ENCODE measurements at places on chromosomes 5 and 9.
A peak's percentile ranks its signal among the peaks of the same experiment; 100 is the strongest.

DNA sequence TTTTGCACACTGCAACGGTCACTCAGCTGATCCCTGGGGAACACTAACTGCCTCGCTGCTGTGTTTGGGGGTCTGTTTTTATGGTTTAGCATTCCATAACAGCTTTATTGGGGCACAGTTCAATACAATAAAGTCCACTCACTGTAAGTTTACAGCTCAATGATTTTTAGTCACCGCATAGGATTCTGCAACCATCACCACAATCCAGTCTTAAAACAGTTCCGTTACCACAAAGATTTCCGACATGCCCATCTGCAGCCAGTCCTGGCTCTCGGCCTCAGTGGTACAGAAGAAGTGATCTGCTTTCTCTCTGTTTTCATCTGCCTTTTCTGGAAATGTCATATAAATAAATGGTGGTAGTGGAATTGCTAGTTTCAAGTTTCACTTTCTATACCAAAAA is 23.6 kb downstream of the OR2V2 start:
- peaks cover 2% of the 10 kb centered on the region for H3K27me3 ChIP-seq
- no peak for DNase-seq
- H3K36me3 ChIP-seq, result no peaks in the 10 kb centered on the region
- no peak overlapping the region for H3K27ac ChIP-seq

DNA sequence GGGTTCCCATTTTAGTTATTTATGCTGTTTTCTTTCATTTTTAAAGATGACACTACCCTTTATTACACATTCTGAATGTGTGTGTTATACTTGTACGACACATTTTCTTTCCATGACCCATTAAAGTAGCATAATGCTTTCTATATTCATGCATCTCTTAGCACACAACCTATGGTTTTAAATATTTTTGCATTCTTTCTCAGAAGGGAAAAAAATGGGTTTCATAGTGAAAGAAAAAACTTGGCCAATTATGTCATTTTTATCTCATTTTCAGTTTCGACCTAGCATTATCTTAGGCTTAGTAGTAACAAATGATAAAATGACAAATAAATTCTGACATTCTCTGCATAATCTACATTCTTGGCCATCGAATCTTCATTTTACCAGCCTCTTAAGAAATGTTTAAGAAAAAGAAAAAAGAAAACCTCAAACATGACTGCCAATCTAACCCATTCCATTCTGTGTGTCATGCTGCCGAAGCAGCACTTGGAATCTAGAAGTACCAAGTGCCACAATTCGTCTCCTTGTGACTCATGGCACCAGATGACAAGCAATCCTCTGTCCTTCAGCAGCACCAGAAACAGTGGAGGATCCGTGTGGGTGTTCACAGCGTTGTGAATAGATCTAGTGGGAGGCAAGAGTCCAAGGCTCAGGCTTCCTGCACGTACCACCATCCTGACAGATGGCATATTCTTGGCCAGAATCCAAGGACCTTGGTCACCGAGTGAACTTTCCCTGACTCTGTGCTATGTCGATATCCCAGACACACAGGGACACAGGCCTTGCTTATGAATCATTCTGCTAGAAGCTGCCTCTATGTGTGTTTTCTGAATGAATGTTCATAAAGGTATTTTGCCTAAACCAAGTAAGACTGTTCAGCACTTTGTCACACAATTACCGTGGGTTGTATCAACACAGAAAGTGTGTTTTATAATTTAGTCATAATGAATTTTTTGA is 502.7 kb downstream of the NR2F1-AS1 start:
- no peak overlapping the region for H3K4me3 ChIP-seq
- H3K27ac ChIP-seq, result no peak overlapping the region
- no peaks in the 10 kb centered on the region for H3K36me3 ChIP-seq
- H3K27me3 ChIP-seq, result no peaks in the 10 kb centered on the region

DNA sequence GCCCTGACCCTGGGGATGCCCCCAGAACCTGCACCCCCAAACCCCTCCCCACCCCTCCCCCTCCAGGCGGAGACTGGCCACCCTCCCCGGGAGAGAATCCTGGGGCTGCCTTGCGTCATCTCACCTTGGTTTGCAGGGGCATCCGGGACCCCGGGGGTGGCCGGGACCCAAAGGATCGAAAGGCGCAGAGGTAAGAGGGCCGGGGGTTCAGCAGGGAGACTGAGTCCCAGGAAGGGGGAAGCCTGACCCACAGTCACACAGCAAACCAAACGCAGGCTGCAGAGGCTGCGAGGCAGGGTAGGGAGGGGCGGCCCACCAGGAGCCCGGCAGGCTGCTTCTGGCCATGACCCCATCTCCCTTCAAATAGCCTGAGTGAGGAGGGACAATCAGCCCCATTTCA is 33.8 kb upstream of the ORM1 start:
- H3K36me3 ChIP-seq, result peaks cover 20% of the 10 kb centered on the region
- peaks cover 2% of the 10 kb centered on the region for H3K4me1 ChIP-seq
- H3K27ac ChIP-seq, result no peak overlapping the region
- H3K27me3 ChIP-seq, result no peaks in the 10 kb centered on the region
- no peak for DNase-seq

DNA sequence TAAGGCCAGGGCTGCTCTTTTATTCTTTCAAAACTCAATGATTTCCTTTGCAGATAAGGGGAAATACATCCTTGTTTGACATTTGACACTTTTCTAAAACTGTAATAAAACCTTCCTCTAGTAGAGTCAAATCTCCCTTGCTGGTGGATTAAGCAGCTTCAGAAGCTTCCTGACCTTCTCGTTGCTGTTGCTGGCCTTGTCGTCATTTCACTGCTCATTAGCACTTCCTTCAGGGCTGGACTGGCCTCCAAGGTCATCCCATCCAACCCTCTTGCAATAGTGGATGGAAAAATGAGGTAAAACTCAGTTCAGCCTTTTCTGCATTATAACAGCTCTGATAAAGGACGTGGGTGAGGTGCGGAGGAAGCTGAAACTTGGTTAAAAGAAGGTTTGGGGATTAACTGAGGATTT is 1.1 kb upstream of the ADAMTSL1 start:
- H3K27me3 ChIP-seq, result peaks cover 3% of the 10 kb centered on the region
- no peaks in the 10 kb centered on the region for H3K36me3 ChIP-seq
- peak overlapping the region; percentile 7 for H3K27ac ChIP-seq

GRCh38 chr9:4299005-4299795 is 668 bp downstream of the GLIS3 start:
- peak; percentile 54 for DNase-seq
- peak overlapping the region; percentile 93 for H3K4me3 ChIP-seq
- no peaks in the 10 kb centered on the region for H3K36me3 ChIP-seq
- H3K27me3 ChIP-seq, result no peaks in the 10 kb centered on the region

DNA sequence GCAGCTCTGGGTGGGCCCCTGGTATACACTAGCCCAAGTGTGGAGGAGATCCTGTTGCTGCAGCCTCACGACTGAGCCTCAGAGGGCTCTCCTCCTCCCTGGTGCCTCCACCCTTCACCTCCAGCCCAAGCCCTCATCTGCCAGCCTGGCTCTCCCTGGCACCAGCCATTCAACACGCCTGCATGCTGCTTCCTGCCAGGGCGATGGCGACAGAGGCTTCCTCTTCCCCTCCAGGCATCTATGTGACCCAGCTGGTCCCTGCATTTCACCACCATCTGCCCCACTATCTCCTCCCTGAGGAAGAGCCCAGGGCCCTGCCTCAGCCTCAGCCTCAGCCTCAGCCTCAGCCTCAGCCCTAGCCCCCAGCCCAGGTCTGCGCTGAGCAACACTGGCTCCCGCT is 54.8 kb upstream of the ANGPTL2 start:
- H3K4me3 ChIP-seq, result no peak overlapping the region
- H3K27me3 ChIP-seq, result no peaks in the 10 kb centered on the region
- DNase-seq, result no peak
- no peak overlapping the region for H3K27ac ChIP-seq

DNA sequence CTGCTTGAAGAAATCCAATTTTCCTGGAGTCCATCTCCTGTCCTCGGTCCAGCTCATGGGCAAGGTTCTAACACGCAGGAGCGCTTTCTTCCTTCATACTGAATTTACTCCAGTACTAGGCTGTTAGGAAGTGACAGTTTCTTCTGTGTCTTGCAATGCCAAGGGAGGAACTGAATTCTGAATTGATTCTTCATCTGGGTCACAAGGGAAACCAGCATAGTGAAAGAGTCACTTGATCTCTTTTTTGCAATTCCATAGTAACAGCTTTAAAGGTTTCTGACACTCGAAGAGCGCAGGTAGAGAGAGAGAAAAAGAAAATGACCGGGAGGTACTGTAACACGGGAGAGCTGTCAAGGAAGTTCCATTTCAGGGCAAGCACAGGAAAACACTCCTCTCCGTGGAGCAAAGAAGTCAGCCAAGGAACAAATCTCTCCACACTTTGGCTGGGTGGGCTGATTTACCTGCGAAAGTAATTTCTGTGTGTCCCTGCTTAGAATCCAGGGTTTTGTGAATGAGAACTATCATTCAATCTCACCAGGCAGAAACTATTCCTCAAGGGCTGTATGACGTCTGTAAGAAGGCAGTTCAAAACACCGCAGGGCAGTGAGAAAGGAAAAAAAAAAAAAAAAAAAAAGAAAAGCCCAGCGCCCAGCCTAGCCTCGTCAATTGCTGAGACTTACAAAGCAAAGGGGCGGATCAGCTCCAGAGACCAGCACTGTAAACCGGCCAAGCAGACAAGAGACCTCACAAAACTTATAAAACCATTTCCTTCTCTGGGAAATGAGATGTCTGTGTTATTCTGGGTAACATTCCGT is 617.8 kb downstream of the PDE4D start:
- no peaks in the 10 kb centered on the region for H3K36me3 ChIP-seq
- no peaks in the 10 kb centered on the region for H3K27me3 ChIP-seq
- H3K4me3 ChIP-seq, result peak overlapping the region; percentile 50
- DNase-seq, result peak; percentile 37
- H3K27ac ChIP-seq, result no peak overlapping the region
- peaks cover 4% of the 10 kb centered on the region for H3K4me1 ChIP-seq

GRCh38 chr5:156934450-156935211 is 28.4 kb downstream of the TIMD4 start:
- H3K36me3 ChIP-seq, result no peaks in the 10 kb centered on the region
- no peak overlapping the region for H3K27ac ChIP-seq
- H3K4me3 ChIP-seq, result no peak overlapping the region
- DNase-seq, result no peak

DNA sequence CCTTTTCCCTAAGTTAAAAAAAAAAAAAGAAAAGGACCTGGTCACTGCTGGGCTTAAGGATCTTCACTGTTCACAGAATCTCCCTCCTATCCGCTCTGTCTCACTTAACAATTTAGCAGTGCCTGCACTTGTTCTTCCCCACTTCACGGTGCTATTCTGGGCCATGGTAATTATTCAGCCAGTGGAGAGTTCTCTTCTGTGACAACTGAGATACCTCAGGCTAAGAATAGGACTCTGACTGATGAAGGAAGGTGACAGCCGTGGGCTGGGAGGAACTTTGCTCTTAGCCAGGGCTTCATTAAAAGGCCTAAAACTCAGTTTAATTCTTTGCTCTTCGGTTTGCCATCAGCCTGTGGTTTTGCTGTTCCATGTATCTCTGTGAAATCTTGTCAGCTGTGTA is 51.9 kb upstream of the ENTREP1 start:
- H3K27ac ChIP-seq, result no peak overlapping the region
- H3K27me3 ChIP-seq, result no peaks in the 10 kb centered on the region
- no peak for DNase-seq
- no peak overlapping the region for H3K4me3 ChIP-seq
- no peaks in the 10 kb centered on the region for H3K36me3 ChIP-seq

- H3K27me3 ChIP-seq, result no peaks in the 10 kb centered on the region
- no peak for DNase-seq
- H3K36me3 ChIP-seq, result no peaks in the 10 kb centered on the region
- H3K27ac ChIP-seq, result no peak within 1 kb of the TSS
- no peak within 1 kb of the TSS for H3K4me3 ChIP-seq
Measured at GRCh38 chr9:86259557-86259956, at the start of gene C9orf153. Gene C9orf153 (minus strand): TSS chr9:86259657. CDS start chr9:86229603, 30,054 bp downstream.

DNA sequence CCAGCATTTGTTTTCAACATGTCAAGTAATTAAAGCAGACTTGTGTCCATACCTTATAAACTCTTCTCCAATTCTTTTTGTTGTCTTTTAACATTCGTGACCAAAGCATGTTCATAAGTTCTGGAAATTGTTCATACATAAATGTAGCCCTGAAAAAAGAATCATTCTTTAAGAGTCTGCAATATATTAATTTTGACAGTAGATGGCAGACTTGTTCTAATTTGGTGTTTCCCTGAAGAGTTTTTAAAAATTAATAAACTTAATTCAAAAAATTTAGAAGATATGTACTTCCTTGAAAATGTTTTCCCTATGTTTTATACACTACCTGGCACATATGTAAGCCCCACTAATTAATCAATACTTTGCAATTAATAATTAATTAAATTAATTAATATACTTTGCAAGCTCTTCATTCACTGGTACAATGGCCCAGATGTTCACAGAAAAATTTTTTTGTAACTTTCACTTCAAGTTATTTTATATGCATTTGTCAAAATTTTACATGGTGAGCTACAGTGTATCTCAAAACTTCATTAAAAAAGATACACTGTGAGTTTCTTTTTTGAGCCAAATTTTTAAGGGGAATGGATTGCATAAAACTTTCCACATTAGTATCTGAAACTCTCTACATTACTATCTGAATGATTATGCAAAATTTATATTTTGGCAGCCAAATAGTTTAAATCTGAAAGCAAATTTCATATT is 42.1 kb downstream of the CLINT1 start:
- H3K4me3 ChIP-seq, result no peak overlapping the region
- H3K36me3 ChIP-seq, result peaks cover 49% of the 10 kb centered on the region
- no peak for DNase-seq
- no peaks in the 10 kb centered on the region for H3K27me3 ChIP-seq
- no peak overlapping the region for H3K27ac ChIP-seq
- H3K4me1 ChIP-seq, result peaks cover 2% of the 10 kb centered on the region

DNA sequence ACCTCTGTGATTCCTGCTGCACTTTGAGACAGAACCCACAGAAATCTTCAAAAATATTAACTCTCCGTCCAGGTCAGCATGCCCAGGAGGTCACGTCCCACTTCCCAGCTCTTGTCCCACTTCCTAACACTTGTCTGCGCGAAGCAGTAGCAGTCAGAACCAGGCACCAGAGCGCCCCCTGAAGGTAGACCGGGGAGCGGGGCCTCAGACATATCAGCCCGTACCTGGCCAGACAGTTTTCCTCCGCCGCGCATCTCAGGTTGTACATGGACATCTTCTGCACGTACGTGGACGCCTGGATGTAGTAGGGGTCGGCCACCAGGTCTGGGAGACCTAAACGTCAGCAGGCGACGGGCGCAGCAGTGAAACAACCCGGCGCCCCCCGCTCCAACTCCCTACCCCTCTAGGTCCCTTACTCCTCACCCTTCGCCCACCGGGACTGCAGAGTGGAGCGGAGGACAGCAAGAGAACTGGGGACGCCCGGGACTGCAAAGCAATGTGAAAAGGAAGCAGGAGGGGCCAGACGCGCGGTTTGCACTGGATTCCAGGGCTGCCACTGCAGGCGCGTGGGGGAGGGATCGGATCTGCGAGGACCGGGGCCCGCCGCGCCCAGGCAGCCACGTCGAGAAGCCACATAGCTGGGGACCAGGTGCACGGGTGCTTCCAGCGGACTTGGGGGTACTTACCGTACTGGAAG is 1.2 kb downstream of the LOX start:
- H3K4me3 ChIP-seq, result peak overlapping the region; percentile 82
- peaks cover 12% of the 10 kb centered on the region for H3K27me3 ChIP-seq
- H3K36me3 ChIP-seq, result no peaks in the 10 kb centered on the region
